Effector memory CD4-positive, alpha-beta T cell (primary cell): ENCODE measurements at places on chromosomes 5 and 9.

- DNase-seq, result no peak
Measured at GRCh38 chr5:104539618-104540350, 977.2 kb upstream of the NUDT12 start.

DNA sequence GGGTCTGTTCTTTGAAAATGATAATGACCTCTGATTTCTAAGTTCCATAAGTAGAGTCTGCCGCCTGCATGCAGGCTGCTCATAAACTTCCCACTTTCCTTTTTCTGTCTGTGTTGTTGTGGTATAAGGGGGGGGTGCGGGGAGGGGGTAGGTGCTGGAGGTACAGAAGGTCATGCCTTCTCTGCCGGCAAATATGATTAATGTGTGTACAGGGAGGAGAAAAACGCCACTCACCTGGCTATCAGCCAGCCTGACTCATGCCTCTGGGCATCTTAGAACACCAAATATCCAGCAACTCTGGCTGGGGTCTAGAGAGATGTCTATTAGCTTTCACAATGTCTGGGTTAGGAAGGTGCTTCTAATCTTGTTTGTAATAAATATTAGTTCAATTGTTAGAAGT, 128.3 kb downstream of the EFNA5 start:
- DNase-seq, result no peak

DNA sequence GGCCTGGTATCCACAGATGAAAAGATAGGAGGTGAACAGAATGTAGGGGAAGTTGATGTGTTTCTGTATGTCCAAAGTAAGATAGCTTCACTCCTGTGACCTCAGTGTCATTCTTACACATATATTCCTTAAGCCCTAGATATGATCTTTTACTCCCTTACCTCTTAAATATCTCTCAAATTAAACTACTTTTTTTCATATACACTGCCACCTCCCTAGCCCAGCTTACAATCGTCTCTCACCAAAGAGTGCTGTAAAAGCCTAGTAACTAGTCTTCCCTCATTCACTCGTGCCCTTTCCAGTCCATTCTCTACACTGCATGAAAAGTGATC, 5.3 kb downstream of the DNAI1 start:
- DNase-seq, result no peak

- no peak for DNase-seq
Measured at GRCh38 chr5:179618923-179619554, 4.4 kb downstream of the HNRNPH1 start.

- no peak for DNase-seq
Measured at GRCh38 chr5:133091034-133091433, 39.2 kb downstream of the HSPA4 start.

- no peak for DNase-seq
Measured at GRCh38 chr5:31894141-31894540, 255.2 kb downstream of the PDZD2 start.

DNA sequence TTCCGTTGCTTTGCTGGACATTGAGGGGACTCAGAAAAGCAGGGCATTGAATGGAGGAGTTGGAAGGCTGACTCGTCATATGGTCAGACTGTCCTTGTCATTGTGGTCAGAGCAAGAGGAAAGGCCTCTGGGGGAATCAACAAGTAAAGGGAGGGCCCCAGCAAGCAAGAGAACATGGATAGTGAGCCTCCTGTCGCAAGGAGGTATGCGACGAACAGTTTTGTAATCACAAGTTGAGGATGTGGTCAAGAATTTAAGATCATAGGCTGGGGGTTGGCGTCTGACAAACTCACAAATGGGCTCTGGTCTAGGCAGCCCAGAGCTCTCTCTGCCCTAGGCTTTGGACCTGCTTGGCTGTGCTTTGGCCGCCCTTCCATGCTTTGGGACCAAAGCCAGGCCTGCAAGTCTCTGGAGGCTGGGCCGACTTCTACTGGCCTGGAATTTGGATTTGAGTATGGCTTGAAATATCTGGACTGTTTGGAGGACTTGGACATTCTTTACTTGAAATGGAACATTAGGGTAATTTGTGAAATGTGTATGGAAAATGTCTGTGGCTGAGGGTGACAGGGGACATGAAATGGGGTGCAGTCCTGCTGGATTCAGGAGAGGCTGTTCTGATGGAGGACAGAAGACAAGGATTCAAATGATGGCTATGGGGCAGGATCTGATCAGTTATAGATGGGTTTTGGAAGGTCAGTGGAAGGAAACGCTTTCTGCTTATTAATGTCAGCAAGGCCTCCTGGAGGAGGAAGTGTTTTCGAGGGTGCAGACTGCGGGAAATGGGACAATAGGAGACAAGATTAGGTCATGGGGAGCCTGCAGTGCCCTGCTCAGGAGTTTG, 19.2 kb upstream of the NDST1 start:
- no peak for DNase-seq

DNA sequence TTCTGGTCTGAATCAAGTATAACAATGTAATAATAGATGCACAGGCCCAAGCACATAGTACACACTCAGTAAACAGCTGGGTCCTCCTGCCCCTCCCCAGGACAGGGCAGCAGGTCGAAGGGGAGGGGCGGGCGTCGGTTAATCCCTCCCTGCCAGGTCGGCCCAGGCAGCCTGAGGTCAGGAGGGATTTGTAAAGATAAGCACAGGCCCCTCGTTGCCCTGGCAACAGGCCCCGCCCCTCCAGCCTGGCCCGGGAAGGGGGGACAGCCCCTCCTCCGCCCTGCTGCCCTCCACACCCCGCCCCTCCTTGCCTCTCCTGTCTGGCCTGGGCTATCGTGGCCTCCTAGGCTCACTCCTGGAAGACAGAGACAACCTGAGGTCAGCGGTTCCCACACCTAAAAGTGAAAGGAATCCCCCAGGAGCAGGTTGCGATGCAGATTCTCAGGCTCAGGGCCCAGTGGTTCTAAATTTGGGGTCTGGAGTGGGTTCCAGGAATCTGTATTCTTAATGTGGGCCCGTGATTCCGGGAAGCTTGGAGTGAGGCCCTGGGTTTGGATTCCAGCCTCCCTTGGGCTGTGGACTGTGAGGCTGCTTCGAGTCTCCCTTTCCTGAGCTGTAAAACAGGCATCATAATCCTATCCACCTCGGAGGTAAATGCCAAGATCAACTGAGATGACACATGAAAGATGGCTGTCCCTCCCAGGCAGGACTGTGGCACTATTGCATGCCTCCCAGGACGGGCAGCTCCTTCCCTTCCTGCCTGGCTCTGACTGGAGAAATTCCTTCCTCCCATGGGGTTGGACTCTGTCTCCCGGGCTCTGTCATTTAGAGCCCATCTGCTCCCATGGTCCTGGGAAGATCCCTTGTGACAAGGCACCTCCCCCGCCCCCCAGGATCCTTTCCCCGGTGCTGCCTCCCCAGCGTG, 4.4 kb downstream of the CRB2 start:
- no peak for DNase-seq

DNA sequence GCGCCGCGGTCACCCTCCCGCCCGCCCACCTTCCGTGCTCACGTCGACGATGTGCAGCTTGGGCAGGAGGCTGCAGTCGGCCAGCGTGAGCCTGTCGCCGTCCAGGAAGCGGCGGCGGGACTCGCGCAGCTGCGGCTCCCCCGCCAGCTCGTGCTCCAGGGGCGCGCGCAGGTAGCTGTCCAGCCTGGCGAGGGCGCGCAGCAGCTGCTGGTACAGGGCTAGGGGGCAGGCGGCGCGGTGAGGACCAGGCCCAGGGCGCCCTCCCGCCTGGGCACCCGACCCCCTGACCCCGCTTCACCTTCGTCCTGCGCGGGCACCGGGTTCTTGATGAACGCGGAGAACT, 1.5 kb downstream of the CLIC3 start:
- DNase-seq, result no peak

DNA sequence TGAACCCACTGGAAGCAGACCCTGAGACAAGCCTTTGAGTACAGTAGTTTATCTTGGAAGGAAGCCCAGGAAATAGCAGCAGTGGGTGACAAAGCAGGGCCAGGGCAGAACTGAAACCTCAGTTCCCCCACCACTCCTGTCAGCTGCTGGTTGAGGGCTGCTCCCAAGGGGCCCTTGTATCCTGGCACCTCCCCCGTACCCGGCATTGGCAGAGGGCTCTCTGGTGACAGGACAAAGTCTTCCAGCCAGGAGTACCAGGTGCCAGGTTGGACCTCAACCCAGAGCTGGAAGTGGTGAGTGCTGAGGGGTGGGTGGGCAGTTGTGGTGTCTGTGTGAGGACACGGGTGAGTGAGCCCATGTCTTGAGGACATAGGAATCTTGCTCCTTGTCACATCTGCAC, 123.3 kb downstream of the PHF2 start:
- DNase-seq, result no peak
